ENCODE measurements at places on chromosomes 16 and 17. TPM values are rescaled to one million over a fixed set of nuclear protein-coding genes. Genes with fewer than 3 reads are reported as not detected.

DNA sequence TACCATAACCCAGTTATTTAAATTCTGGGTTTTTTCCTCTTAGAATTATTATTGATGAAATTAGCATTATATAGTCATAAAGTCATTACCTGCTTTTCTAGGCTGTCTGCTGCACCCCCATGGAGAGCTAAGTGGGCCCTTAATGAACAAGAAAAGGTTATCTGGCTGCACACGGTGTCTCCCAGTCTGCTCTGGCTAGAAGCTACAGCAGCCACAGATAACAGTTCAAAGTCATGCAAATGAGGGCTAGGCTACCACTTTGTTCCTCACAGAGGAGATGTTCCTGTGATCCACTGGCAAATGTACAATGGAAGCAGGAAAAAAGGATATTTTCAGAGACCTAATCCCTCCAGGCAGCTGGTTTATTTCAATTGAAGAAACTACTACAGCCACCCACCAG lies 112.1 kb downstream of the SNX11 start:
- no peak overlapping the region for H3K27ac ChIP-seq
- DNase-seq: no peak

DNA sequence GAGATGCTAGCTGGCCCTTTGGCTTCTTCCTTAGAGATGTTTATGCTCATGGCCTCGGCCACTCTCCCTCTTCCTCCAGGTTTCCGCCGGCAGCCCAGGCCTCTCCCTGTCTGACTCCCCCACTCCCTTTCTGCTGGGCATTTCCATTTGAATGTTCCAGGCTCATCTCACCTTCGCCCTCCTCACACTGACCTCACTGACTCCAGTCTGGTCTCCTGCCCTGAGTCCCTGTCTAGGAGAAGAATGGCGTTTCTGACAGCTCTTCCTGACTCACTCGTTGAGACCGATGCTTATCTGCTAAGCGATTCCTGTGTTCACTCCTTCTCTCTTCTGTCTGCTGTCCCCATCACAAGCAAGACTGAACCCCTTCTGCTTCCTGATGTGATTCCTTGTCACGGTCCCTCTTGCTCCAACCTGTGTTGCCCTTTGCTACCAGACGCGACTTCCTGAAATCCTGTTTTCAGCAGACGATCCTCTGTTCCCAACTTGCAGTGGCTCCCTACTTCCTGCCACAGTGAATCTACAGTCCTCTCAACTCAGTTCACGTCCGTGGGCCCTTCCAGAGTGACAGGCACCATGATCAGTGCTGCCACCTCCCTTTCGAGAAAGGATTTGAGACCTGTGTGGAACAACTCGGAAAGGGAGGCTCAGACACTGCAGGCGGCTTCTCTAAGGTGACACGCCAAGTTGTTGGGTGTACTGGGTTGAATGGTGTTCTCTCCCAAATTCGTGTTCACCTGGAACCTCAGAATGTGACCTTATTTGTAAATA lies 176.4 kb downstream of the MSI2 start:
- H3K27me3 ChIP-seq: no peaks in the 10 kb centered on the region
- DNase-seq: no peak
- no peaks in the 10 kb centered on the region for H3K4me1 ChIP-seq
- H3K27ac ChIP-seq: no peak overlapping the region
- H3K36me3 ChIP-seq: no peaks in the 10 kb centered on the region

DNA sequence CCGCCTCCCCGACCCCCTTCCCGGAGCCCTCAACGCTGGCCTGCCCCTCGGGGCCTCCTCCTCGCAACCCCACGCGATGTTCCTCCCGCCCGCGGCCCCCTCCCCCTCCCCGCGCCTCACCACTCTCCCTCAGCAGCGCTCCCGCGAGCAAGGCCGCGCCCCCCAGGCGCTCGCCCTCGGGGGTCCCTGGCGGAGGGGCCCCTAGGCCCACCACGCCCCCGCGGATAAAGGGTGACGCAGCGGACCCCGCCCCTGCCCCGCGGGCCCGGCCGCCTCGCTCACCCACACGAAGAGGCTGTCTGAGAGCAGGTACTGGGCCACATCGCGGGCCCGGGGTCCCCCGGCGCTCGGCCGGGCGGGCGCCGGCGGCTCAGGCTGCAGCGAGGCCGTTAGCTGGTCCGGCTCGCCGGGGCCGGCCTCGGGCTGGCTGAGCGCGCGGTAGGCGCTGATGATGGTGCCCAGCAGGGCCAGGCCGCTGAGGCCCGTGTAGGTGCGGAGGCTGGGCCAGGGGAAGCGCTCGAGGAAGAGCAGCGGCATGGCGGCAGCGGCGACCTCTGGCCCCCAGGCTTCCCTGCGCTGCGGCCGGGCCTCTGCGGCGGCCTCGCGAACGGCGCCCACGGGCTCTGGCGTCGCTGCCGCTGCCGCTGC lies 430 bp downstream of the AMFR start:
- H3K4me1 ChIP-seq: no peaks in the 10 kb centered on the region
- H3K27ac ChIP-seq: peak overlapping the region; percentile 94
- H3K4me3 ChIP-seq: peak overlapping the region; percentile 98
- no peaks in the 10 kb centered on the region for H3K27me3 ChIP-seq
- DNase-seq: peak; percentile 85

DNA sequence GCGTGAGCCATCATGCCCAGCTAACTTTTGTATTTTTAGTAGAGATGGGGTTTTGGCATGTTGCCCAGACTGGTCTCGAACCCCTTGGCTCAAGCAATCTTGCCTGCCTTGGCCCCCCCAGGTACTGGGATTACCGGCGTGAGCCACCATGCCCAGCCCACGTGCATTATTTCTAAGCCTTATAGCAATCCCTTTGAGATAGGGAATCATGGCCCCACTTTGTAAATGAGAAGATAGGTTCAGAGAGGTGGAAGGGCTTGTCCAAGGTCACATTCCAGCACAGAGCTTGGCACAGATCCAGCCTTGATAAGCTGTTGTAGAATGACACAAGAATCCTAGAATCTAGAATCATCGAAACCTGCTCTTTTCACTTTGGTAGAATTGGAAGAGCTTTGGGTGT lies 4.2 kb upstream of the PYCARD start:
- no peaks in the 10 kb centered on the region for H3K27me3 ChIP-seq
- no peaks in the 10 kb centered on the region for H3K36me3 ChIP-seq
- no peak overlapping the region for H3K27ac ChIP-seq
- peak; percentile 54 for DNase-seq
- no peak overlapping the region for H3K4me3 ChIP-seq

DNA sequence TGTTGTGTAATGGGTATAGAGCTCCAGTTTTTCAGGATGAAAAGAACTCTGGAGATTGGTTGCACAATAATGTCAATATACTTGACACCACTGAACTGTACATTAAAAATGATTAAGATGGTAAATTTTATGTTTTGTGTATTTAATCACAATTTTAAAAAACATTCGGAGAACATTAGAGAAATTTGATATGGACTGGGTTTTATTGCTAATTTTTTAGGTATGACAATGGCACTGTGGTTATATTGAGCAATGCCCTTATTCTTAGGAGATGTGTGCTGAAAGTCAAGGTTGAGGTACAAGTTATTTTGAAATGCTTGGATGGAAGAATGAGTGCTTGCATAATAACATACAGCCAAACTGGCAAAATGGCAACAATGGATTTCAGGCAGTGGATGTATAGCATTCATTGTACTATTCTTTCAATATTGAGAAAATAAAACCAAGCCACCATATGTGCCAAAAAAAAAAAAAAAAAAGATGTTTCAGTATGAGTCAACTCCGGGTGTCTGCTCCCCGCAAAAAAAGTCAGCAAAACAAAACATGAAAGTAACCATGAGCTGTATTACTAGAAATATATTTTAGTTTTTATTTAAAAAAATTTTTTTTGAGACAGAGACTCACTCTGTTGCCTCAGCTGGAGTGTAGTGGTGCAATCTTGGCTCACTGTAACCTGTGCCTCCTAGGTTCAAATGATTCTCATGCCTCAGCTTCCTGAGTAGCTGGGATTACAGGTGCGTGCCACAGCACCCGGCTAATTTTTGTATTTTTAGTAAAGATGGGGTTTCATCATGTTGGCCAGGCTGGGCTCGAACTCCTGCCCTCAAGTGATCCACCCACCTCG lies 19.8 kb downstream of the HOXB1 start:
- DNase-seq: no peak
- H3K4me3 ChIP-seq: no peak overlapping the region
- no peak overlapping the region for H3K27ac ChIP-seq

- no peaks in the 10 kb centered on the region for H3K36me3 ChIP-seq
- no peak overlapping the region for H3K27ac ChIP-seq
- H3K27me3 ChIP-seq: no peaks in the 10 kb centered on the region
- no peak for DNase-seq
- H3K4me1 ChIP-seq: no peaks in the 10 kb centered on the region
- H3K4me3 ChIP-seq: no peak overlapping the region
Observed at GRCh38 chr16:11506741-11507305, 79.9 kb downstream of the LITAF start.

DNA sequence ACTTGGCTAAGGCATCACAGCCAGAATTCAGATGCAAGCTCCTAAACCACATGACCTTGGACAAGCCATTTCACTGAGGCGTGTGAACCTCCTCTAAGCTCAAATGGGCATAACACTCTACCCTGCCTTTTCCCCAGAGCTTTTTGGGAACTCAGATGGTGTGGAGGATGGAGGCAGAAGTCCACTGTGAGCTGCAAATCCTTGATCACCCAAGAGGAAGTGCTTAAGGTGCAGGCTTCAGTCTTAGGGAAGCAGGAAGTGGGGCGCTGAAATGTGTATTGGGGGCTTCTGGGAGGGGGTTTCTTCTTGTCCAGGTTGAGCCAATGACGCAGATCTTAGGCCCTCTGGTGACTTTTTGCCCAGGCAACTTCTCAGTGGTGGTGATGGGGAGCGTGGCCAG lies 12.9 kb downstream of the CIITA start:
- no peak for DNase-seq
- no peaks in the 10 kb centered on the region for H3K36me3 ChIP-seq
- H3K4me1 ChIP-seq: no peaks in the 10 kb centered on the region
- no peaks in the 10 kb centered on the region for H3K27me3 ChIP-seq
- no peak overlapping the region for H3K4me3 ChIP-seq

- H3K36me3 ChIP-seq: no peaks in the 10 kb centered on the region
- no peak overlapping the region for H3K27ac ChIP-seq
- H3K4me3 ChIP-seq: no peak overlapping the region
- H3K4me1 ChIP-seq: no peaks in the 10 kb centered on the region
- peak; percentile 74 for DNase-seq
Observed at GRCh38 chr16:84507011-84507982, 2.8 kb upstream of the MEAK7 start.

DNA sequence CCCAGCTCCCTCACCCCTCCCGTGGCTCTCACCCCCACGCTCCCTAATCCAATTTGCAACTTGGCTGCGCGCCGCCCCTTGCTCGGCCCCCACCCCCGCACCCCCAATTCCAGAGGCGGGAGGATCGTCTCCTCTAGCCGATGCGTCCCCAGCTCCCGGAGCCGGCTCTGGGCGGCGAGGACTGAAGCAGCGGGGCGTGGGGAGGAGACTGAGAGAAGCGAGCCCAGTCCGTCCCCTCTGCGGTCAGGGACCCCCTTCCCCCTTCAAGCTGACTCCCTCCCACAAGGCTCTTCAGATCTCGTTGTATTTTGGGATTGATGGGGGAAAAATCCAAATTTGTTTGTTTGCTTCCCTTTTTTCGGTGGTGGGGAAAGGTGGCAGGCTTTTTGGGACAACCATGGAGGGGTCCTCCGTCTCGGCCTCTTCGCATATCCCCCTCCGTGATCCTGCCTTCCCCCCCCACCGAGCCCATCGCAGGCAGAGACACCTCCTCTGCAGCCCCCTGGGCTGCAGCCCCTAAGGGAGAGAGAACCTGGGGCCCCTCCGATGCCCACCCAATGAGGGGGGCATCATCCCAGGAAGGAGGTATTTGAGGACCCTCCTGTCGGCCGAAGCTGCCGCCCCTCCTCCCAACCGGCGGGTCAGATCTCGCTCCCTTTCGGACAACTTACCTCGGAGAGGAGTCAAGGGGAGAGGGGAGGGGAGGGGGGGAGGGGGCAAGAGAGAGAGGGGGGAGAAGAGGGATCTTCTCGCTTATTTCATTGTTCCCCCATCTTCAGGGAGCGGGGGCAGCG lies 466 bp downstream of the NEUROD2 start:
- no peak overlapping the region for H3K27ac ChIP-seq
- no peak overlapping the region for H3K4me3 ChIP-seq
- no peaks in the 10 kb centered on the region for H3K36me3 ChIP-seq
- no peaks in the 10 kb centered on the region for H3K4me1 ChIP-seq

DNA sequence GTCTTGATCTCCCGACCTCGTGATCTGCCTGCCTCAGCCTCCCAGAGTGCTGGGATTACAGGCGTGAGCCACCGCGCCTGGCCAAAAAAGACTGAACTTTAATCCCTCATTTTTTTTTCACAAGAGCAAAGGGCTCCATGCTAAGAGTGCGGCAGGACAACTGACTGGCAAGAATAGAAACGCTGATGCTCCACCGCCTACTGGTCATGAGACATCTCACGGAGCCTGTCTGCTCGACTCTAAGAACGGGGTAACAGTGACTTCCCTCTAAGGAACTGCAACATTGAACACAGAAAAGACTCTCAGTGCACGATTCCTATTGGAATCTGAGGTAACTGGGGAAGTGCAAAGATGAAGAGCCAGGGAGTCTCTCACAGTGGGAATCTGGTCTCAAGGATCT lies 23.9 kb downstream of the HIGD1B start:
- peaks cover 7% of the 10 kb centered on the region for H3K36me3 ChIP-seq
- no peaks in the 10 kb centered on the region for H3K4me1 ChIP-seq
- H3K27ac ChIP-seq: no peak overlapping the region
- no peaks in the 10 kb centered on the region for H3K27me3 ChIP-seq

DNA sequence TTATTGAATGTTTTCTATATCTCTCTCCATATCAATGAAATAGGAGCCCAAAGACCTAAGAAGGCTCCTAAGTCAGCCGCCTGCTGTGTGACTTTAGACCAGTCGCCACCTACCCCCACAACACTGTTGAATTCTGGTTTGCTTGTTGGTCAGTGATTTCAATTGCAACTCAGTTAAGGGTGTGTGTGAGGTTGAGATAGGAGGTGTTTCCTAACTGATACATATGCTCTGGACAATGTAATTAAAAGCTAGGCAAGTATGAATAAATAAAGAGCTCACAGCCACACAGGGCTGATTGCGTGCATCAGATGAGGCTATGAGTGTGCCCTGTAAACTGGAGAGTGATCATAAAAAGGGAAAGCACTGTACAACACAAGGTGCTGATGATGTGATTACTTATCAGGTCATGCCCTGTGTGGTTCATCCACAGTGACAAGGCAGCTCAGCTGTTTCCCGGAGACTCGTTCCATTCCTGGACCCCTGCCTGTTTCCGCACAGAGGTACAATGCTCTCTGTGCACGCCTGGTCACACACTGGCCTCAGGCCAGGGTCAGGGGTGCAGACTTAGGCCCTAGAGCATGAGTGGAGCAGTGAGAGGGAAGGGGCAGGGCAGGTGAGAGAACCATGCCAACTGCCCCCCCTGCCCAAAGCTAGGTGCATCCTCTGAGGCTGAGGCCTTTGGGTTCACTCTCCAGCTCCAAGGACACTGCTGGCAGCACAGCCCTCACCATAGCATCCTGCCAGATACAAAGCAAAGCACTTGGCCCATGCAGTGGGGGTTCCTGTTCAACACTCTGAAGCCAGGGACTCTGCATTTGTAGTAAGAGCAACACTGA lies 3.3 kb upstream of the KRT35 start:
- no peak overlapping the region for H3K4me3 ChIP-seq
- H3K36me3 ChIP-seq: no peaks in the 10 kb centered on the region
- H3K27ac ChIP-seq: no peak overlapping the region
- H3K4me1 ChIP-seq: no peaks in the 10 kb centered on the region

- no peak overlapping the region for H3K4me3 ChIP-seq
- H3K36me3 ChIP-seq: no peaks in the 10 kb centered on the region
- no peak overlapping the region for H3K27ac ChIP-seq
Observed at GRCh38 chr17:49915670-49916069, 53.3 kb upstream of the DLX4 start.

The IRX6 gene
- total RNA-seq: 0.16 TPM

The PRSS36 gene
- total RNA-seq: 8.8 TPM

The ZG16 gene
- total RNA-seq: 0.12 TPM

The LITAFD gene
- not detected for total RNA-seq

The ACTG1 gene
- 2,547 TPM for total RNA-seq

Data from aorta (tissue), 5 donors.